ENCODE measurements at places on chromosomes 6 and 20.

DNA sequence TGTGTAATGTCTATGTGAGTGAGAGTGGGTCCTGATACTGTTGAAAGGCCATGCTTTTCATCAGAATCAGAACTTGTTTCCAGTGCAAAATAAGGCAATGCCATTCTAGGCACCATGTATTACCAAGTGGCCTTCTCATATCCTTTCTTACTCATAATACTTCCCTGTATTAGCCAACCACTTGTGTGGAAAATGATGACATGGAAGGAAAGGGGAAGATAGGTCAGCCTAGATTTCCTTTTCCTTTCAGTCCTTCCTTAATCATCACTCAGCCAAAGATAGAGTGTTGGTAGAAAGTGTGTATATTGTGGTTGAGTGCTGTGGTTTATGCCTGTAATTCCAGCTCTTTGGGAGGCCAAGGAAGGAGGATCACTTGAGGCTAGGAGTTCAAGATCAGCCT, 158.6 kb upstream of the PREP start:
- no peak for DNase-seq

- no peak for DNase-seq
Observed at GRCh38 chr6:45850378-45851033, 165.2 kb downstream of the CLIC5 start.

- DNase-seq = no peak
Observed at GRCh38 chr20:20192366-20192765, 140.0 kb downstream of the CFAP61 start.

- DNase-seq = no peak
Observed at GRCh38 chr6:19669206-19669605, 168.0 kb upstream of the ID4 start.

- DNase-seq = no peak
Observed at GRCh38 chr6:166289207-166290060, 18.8 kb downstream of the PRR18 start.

All from activated gamma-delta T cell treated with anti-CD3 and anti-CD28 coated beads, Interleukin-2, amount 50 U/mL, for 16 hours (primary cell).